ENCODE measurements at places on chromosomes 5 and 9.

DNA sequence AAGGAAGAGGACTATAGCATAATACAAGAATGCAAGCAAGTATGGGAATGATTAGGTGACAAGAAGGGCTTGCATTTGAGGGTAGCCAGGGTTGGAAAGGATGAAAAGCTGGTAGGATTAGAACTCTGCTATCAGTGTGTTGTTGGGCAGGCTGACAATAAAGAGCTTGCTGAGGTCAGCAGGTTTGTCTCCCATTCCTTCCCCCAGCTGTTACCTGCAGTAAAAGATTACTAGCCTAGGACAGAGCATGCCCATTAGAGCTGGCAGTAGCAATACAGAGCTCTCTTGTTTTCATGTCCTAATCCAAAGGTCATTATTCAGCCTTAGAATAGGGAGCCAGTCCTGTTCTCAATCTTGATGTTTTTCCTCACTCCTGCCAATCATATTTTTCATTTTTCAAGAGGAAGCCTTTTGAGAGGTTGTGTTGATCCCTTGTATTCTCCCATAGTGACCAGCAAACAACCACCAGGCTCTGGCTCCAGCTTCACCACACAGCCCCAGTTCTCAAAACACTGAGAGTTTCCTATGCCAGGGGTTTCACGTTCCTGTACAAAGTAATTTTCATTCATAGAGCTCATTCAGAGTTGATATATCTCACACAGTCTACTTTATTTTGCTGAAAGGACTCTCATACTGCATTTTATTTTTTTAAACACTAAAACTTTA lies 71.7 kb downstream of the OR2K2 start:
- no peak for DNase-seq

- no peak for DNase-seq
Observed at GRCh38 chr9:128092199-128092977, 24.4 kb downstream of the SLC25A25 start.

GRCh38 chr9:136292591-136293448 lies 11.1 kb downstream of the CCDC187 start:
- DNase-seq, result no peak

- DNase-seq, result peak; percentile 67
Observed at GRCh38 chr5:67536866-67537265, 340.3 kb upstream of the CD180 start.

DNA sequence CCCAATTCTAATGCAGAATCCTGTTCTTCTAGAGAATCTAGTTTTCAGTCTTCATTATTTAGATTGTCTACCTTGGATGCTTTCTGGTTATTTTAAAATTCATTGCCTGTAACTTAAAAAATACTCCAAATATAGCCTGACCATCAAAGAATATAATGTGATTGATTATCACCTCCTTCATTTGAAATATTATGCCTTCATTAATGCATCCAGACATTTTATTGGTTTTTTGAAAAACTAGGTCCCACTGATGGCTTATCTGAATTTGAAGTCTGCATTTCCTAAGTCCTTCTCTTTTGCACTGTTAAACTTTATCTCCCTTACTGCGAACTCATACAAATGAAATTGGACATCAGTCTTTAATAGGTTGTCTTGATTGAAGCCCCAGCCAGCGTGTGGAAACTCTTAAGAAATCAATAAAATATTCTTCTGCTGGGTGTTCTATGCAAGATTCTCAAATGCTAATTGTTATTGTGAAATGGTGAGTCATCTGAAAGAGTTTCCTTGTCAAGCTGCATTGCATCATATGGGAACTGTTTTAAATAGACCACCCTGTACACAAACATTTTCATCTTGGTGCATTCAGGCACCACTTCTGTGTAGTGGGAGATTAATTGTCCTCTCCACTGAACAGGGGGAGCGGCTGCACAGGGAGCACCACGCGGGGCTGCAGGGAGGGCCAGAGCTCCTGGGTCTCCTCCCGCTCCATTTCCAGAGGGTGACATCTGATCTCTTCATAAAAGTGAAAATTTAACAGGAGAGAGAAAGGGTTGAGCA lies 92.3 kb upstream of the FANCC start:
- peak; percentile 67 for DNase-seq
